ENCODE measurements at places on chromosomes 16 and 17.

DNA sequence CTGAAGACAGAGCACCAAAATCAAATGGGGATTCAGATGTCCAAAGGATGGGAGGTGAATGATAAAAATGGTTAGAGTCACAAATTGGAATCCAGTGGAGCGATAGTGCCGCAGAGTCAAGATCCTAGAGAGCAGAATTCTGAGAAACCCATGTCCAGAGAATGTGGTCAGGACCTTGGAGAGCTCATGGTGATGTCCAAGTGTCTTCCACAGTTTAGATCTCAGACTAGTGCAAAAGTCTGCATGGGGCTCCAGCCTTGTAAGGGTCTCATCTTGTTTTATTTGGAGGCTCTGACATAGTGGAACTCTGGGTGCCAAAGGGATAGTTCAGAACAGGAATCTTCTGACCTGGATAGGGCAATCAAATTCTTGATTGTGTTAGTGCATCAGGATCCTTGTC lies 245.9 kb upstream of the HSBP1 start:
- peak; percentile 48 for DNase-seq
- H3K27me3 ChIP-seq = no peaks in the 10 kb centered on the region
- H3K36me3 ChIP-seq = no peaks in the 10 kb centered on the region
- H3K4me1 ChIP-seq = no peaks in the 10 kb centered on the region

GRCh38 chr17:64787921-64788271 lies 125.8 kb upstream of the SMURF2 start:
- no peak overlapping the region for H3K4me3 ChIP-seq
- no peak for DNase-seq
- no peak overlapping the region for H3K27ac ChIP-seq
- no peaks in the 10 kb centered on the region for H3K36me3 ChIP-seq
- no peaks in the 10 kb centered on the region for H3K27me3 ChIP-seq

GRCh38 chr16:86157616-86158247 lies 258.8 kb downstream of the IRF8 start:
- H3K36me3 ChIP-seq = no peaks in the 10 kb centered on the region
- peaks cover 54% of the 10 kb centered on the region for H3K27me3 ChIP-seq
- no peak for DNase-seq

GRCh38 chr16:13403326-13403725 lies 501.9 kb downstream of the SHISA9 start:
- no peaks in the 10 kb centered on the region for H3K36me3 ChIP-seq
- H3K27me3 ChIP-seq = no peaks in the 10 kb centered on the region
- H3K27ac ChIP-seq = no peak overlapping the region
- H3K4me3 ChIP-seq = no peak overlapping the region
- H3K4me1 ChIP-seq = no peaks in the 10 kb centered on the region

DNA sequence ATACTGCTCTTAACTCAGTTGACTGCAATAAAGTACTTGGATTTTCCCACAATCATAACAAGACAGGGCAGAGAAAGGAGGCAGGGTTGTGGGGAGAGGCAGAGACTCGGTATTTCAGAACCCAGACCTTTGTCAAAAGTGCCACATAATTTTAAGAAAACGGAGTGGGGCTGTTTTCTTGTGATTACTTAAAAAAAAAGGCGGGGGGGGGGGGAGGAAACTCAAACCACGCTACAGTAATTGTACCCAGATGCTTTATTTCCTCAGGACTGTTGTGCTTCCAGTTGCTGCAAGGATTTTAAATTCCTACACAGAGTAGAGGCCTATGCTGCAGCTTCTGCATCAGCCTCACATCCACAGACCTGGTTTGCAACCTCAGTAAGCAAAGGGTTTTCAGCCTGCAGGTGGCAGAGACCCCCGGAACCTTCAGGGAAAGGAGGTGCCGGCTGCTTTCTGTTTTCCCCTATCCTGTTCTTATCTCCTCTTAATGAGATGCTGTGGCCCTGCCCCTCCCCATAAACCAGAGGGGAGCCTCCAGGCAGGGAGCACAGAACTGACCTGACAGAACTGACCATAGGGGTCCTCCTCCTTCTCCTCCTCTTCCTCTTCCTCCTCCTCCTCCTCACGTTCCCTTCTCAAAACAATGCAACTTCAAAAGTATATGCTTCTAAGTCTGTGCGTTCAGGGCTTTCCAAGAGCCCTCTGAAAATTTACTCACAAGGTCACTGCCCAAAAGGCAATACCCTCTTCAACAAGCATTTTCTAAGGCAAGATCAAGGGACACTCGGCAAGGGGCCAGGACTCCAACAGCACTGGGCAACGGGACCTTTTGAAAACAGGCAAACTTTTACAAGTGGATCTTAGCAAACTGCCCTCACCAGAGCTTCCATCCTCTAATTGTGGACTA lies 7.5 kb downstream of the AXIN2 start:
- H3K4me3 ChIP-seq = peak overlapping the region; percentile 38
- no peaks in the 10 kb centered on the region for H3K27me3 ChIP-seq
- peak overlapping the region; percentile 89 for H3K27ac ChIP-seq
- DNase-seq = peak; percentile 68
- H3K36me3 ChIP-seq = no peaks in the 10 kb centered on the region

DNA sequence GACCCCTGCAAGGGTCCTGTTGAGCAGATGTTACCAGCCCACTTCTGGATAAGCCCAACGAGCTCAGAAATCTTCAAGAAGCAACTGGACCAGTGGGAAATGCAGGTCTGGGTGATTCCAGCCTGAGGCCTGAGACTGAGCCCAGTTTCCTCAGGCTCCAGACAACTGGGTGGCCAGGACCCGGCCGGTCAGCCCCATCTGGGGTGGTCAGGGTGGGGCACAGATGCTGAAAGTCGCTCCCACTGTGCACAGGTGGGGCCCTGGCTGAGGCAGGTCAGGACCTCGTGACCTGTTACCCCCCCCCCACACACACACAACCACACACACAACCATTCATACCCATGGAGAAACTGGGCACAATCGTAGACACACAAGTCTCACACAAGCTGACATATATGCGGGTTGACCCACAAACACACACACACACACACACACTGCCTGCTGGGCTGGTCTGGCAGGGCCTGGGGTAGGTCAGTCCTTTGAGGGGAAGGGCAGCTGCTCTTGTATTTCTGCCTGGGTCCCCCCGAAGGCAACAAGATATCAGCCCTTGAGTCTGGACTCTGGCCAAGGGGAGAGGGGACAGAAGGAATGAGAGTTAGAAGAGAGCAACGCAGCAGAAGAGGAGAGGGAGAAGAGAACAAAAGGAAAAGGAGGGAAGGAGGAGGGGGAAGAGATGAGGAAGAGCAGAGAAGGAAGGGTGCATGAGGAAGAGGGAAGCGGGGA lies 99.0 kb upstream of the CDH5 start:
- DNase-seq = no peak
- H3K27ac ChIP-seq = peak overlapping the region; percentile 35
- peaks cover 35% of the 10 kb centered on the region for H3K4me1 ChIP-seq
- H3K4me3 ChIP-seq = no peak overlapping the region
- H3K27me3 ChIP-seq = no peaks in the 10 kb centered on the region

GRCh38 chr17:75853433-75853832 lies 1.7 kb downstream of the WBP2 start:
- peak overlapping the region; percentile 92 for H3K27ac ChIP-seq
- peaks cover 25% of the 10 kb centered on the region for H3K4me1 ChIP-seq
- peaks cover 12% of the 10 kb centered on the region for H3K36me3 ChIP-seq
- DNase-seq = peak; percentile 87
- H3K4me3 ChIP-seq = peak overlapping the region; percentile 82

- 0 out of 2 replicates have a peak, but pooled peaks cover 3% of the 10 kb centered on the region for H3K27me3 ChIP-seq
- no peak overlapping the region for H3K27ac ChIP-seq
- no peak overlapping the region for H3K4me3 ChIP-seq
- peaks cover 7% of the 10 kb centered on the region for H3K4me1 ChIP-seq
- H3K36me3 ChIP-seq = no peaks in the 10 kb centered on the region
Observed at GRCh38 chr17:4623249-4623648, 18.2 kb downstream of the ALOX15 start.

DNA sequence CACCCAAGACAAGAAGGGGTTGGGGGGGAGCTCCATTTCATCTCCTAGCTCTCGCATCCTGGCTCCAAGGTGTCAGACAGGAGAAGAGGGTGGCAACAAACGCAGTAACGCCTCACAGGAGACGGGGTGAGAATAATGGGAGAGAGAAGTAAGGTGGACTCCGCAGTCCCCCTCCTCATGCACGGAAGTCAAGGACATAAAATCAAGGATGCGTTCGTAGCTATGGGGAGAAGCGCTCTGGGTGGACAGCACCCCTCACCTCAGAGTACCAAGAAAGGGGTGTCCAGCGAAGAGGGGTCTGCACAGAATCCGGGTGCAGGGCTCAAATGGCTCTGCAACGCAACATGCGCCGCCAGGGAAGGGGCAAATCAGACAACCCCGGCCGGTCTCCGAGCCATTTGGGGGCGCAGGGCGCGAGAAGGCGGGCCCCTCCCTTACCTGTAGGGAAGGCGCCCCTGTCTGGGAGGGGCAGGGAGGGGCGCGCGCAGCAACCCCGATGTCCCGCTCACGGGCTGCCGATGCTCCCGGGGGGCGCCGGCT lies 555 bp downstream of the HDAC5 start:
- no peak for DNase-seq
- H3K4me3 ChIP-seq = peak overlapping the region; percentile 78
- peaks cover 14% of the 10 kb centered on the region for H3K4me1 ChIP-seq
- peak overlapping the region; percentile 98 for H3K27ac ChIP-seq
- H3K36me3 ChIP-seq = no peaks in the 10 kb centered on the region
- H3K27me3 ChIP-seq = no peaks in the 10 kb centered on the region

- no peaks in the 10 kb centered on the region for H3K27me3 ChIP-seq
- no peak overlapping the region for H3K4me3 ChIP-seq
- DNase-seq = peak; percentile 63
- H3K27ac ChIP-seq = peak overlapping the region; percentile 97
Observed at GRCh38 chr16:65069766-65070165, 52.1 kb downstream of the CDH11 start.
